ENCODE measurements at places on chromosomes 2 and 18.

DNA sequence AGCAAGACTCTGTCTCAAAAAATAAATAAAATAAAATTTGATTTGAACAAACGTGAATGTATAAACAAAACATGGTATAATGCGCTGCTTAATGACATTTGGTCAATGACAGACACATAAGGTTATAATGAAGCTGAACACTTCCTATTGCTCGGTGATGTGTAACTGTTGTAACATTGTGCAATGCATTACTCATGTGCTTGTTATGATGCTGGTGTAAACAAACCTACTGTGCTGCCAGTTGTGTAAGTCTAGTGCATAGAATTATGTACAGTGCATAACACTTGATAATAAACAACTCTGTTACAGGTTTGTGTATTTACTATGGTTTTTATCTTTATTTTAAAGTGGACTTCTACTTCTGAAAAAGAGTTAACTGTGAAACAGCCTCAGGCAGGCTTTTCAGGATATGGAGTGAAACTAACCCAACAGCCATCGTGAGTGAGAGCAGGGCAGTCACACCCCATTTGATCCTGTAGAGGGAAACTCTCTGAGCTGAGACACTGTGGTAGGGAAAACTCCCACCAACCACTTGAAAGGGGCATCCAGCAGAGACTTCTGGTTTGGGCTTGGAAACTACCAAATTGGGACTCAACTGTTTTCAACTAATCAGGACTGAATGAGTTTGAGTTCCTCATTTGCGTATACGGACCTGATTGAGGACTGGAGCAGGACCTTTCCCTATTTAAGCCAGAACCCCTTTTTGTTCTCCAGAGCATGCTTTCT, 8.7 kb upstream of the RPRD1A start:
- no peak for DNase-seq

GRCh38 chr2:236762628-236763027, 193.0 kb downstream of the ACKR3 start:
- DNase-seq: no peak

GRCh38 chr18:2958819-2959298, 54.1 kb downstream of the LPIN2 start:
- DNase-seq: no peak

- no peak for DNase-seq
Measured at GRCh38 chr18:4357579-4357978, 97.5 kb downstream of the DLGAP1 start.

- no peak for DNase-seq
Measured at GRCh38 chr2:104091894-104092293, 762.0 kb upstream of the POU3F3 start.

DNA sequence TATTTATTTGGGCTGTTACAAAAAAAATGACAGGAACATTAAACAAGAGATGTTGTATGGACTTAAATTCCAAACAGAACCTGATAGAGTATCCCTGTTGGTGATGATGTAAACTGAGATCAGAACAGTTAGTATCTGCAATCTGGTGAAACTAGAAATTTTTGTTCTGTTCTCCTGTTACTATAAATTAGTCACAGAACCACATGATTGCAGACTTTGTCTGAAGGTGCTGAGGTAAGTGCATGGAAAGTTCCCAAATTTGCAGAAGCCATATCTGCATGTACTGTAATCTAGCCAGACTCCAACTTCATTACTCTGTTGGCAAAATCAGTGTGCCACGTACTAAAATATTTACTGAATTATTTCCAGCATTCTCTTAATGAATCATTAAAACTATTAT, 516.3 kb upstream of the FSIP2 start:
- DNase-seq: no peak

DNA sequence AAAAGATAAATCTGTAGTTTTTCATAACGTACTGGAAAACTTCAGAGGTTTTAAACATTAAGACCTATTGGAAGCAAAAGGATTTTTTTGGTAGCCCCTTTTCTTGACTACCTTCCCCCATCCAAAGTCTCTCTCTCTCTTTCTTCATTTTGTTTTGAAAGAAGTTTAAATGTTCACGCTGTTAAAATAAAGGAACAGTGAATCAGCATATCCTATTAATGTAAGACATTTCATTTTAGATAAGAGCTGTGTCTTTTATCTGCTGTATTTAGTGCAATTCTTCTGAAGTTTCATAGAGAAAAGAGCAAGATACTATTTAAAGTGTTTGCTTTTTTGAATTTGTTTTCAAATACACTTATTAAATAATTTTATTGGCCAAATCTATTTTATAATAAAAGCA, 205.5 kb upstream of the POU3F3 start:
- no peak for DNase-seq

GRCh38 chr18:28541276-28541930, 364.5 kb upstream of the CDH2 start:
- no peak for DNase-seq

DNA sequence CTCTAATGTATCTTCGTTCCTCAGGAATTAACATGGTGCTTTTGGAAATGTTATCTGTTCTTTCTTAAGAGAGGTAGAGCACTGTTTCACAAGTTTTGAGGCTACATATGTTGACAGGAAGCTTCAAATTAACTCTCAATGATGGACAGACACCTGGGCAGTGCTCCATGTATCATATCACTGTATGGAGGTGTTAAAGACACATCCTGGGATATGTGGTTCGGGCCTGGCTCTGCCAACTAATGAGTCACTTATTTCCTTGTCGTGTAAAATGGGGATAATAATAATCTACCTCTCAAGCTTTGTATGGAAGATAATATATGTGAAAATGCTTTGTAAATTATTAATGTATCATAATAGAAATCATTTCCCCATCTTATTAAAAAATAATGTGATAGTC, 90.2 kb downstream of the PARD3B start:
- DNase-seq: no peak

- no peak for DNase-seq
Measured at GRCh38 chr2:100535855-100536254, 26.9 kb upstream of the PDCL3 start.

- no peak for DNase-seq
Measured at GRCh38 chr2:8219631-8220355, 462.1 kb upstream of the ID2 start.

Measured in stimulated activated CD4-positive, alpha-beta T cell treated with anti-CD3 and anti-CD28 coated beads, Interleukin-12 subunit alpha, Interleukin-12 subunit beta, amount 100 ng/mL, for 4 hours (primary cell).